ENCODE measurements at places on chromosomes 12 and 14. TPM values are rescaled to one million over a fixed set of nuclear protein-coding genes. Genes with fewer than 3 reads are reported as not detected.

The B3GNT4 gene
- polyA plus RNA-seq = 1.1 TPM

The NUAK1 gene
- 4.6 TPM for polyA plus RNA-seq

The NEUROD4 gene
- polyA plus RNA-seq = 0.17 TPM

The SYCP3 gene
- polyA plus RNA-seq = 0.37 TPM

The GAPDH gene
- 1,816 TPM for polyA plus RNA-seq

The LRP1-AS gene
- not detected for polyA plus RNA-seq

The FBLN5 gene
- polyA plus RNA-seq = 119 TPM

The SOAT2 gene
- polyA plus RNA-seq = 0.34 TPM

The RAB2B gene
- polyA plus RNA-seq = 14.0 TPM

The FAM181A gene
- not detected for polyA plus RNA-seq

The OTOGL gene
- 0.13 TPM for polyA plus RNA-seq

The EFS gene
- 11.1 TPM for polyA plus RNA-seq
